ENCODE measurements at places on chromosomes 4 and X. TPM values are rescaled to one million over a fixed set of nuclear protein-coding genes. Genes with fewer than 3 reads are reported as not detected.

DNA sequence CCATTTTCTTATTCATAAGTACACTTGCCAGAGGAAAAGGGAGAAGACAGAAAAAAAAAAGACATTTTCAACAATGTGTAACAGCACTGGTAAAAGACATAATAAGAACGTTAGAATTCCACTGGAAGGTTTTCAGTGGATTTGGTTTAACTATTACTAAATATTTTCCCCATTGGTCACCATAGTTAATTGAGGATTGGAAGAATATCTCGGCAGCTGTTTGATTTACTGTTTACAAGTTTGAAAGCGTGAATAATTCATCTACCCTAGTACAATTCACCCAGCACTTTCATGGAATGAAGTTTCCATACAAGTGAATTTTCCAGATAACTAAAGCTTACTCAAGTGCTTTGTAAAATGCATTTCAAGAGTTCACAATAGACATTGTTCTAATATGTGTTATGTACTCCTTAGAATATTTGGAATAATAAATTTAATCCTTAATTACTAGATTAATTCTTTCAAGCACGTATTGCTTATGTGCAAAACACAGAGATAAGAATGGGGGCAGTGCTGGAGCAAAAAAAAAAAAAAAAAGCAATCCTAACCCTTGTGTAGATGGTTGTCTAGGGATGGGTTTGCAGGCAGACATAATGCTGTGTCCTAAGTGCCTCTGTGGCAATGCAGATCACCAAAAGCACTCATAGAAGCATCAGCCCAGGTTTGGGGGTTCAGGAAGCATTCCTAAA, 57.1 kb downstream of the ENPEP start:
- DNase-seq, result no peak

GRCh38 chr4:8267077-8267476, 2.5 kb upstream of the HTRA3 start:
- DNase-seq, result peak; percentile 87

- DNase-seq, result no peak
Measured at GRCh38 chrX:123854329-123854728, 5.5 kb upstream of the XIAP start.

- DNase-seq, result no peak
Measured at GRCh38 chr4:56356650-56357049, 30.6 kb downstream of the AASDH start.

DNA sequence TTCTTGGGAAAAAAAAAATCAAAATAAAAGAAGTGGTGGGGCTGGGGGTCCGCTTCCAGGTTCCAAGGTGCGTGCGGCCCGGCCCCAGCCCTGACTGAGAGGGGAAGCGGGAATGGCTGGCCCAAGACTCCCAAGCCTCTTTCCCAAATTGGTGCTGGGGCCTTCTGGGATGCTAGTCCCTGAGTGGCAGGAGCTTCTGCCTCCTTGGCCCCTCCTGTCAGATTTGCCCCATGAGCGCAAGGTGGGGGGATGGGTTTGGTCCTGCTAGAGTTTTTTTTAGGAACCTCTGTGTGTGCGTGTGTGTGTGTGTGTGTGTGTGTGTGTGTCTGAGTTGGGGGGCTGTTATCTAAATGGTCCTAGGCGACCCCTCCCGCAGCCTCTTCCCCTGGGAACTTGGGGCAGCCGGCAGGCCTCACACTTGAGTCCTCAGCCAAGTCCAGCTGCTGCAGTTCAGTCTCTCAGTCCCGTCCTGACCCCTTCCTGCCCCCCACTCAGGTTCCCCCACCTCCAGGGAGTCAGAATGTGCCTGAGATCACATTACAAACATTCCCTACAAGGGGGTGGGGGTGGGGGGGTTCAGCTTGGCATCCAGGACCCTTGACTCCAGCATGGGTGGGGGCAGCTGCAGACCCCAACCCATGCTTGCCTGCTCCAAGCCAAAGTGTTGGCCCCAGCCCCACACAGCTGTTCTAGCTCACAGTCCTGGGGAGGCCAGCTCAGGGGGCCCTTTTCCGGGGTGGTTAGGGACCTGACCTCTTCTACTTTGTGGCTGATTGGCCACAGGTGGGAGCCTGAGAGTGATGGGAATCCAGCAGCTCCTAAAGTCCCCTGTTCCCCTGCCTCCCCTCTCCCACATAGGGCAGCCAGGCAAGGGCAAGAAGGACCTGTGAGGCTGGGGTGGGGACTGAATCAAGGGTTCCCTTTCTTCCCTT, 4.0 kb downstream of the EFNB1 start:
- DNase-seq, result no peak

DNA sequence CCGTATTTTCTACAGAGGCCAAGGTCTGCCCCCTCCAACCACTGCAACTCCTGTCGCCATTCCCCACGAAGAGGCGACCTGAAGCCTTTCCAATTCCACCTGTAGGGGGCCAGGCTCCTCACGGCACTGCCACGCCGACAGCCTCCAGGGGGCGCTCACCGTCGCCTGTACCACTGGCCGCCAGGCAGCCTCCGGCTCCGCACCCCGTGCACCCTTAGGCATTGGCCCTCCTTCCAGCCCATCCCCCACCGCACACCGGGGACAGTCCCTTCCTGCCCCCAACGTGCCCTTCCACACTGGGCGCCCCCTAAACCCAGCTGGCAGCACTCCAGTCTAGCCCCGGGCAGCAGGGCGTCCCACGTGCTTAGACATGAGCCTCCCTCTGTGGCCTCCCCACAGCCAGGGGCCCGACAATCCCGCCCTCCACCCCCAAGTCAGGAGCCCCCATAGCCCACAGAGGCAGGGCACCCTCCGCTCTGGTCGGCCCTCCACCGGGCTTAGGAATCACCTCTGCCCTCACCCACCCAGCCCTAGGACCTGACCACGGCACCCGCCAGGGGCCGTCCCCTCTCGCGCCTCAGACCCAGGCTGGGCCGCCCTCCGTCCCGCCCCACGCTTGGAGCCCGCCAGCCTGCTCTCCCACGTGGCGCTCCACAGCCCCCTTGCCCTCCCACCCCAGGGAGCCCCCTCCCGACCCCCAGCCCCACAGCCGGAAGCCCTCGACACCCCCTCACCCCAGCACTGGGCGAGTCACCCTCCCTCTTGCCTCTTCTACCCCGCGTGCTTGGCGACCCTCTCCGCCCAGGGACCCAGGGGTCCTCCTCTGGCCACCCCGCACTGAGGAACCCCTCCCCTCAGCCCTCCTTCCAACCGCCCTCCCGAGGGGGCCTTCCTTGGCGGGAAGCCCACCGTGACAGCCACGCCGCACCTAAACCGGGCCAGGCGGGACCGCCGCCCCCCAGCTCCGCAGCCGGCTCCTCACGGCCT, 711 bp downstream of the PNMA6E start:
- DNase-seq, result no peak

DNA sequence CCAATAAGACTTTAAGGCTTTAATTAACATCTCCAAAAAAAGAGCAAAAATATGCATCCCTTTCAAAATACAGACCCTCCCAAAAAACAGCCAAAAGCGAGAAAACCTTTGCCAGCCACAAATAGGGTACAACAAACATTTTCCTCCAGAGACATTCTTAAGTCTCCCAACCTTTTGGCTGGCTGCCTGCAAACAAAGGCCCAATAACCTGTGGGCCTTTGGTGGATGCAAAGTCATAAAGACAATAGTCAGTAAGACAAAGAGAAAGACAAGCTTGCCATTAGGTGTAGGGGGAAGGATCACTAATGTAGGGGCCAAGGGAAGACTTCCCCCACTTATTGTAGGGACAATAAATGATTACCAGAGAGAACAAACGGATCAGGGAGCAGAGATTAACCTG, 215.5 kb upstream of the ZFP42 start:
- no peak for DNase-seq

DNA sequence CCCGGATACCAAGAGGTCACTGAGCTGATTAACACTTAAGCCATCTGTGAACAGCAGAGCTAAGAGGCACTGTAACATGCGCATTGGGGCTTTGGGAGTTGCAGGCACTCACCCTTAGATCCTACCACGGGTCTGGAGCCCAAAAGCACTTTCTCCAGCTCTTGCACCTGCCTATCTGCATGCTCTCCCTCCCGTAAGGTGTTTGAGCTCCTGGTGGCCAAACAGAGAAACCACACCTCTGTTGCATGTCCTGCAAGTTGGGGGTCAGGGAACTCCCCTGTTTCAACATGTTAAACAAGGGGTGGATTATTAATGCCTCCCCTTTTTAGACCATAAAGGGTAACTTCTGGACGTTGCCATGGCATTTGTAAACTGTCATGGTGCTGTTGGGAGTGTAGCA, 49.8 kb downstream of the GYPA start:
- DNase-seq, result no peak

The NWD2 gene
- polyA plus RNA-seq, result 0.02 TPM

The RPL36A gene
- 1,515 TPM for polyA plus RNA-seq

The PPAT gene
- polyA plus RNA-seq, result 1.6 TPM

The FAT4 gene
- polyA plus RNA-seq, result 0.27 TPM

The ERVMER34-1 gene
- polyA plus RNA-seq, result 0.15 TPM

The DUSP21 gene
- not detected for polyA plus RNA-seq
